HTR-8/SVneo (cell line): ENCODE measurements at places on chromosomes 3 and 15.

DNA sequence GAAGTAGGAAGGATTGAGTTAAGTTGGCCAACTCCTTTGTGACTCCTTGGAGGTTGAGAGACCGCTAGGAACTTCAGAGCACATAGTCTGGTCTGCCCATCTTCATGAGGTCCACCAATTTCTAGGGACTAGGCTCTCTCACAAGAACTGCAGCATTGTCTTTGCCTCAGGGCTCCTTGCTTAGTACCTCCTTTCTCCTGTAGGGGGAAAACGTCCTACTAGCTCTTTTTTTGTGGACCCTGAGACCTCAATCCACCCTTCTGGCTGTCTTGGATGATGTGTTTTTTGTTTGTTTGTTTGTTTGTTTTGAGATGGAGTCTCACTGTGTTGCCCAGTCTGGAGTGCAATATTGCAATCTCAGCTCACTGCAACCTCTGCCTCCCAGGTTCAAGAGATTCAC, 21.6 kb downstream of the REC114 start:
- DNase-seq, result peak; percentile 2

- DNase-seq, result no peak
Measured at GRCh38 chr15:70062321-70062956, 35.3 kb downstream of the TLE3 start.

DNA sequence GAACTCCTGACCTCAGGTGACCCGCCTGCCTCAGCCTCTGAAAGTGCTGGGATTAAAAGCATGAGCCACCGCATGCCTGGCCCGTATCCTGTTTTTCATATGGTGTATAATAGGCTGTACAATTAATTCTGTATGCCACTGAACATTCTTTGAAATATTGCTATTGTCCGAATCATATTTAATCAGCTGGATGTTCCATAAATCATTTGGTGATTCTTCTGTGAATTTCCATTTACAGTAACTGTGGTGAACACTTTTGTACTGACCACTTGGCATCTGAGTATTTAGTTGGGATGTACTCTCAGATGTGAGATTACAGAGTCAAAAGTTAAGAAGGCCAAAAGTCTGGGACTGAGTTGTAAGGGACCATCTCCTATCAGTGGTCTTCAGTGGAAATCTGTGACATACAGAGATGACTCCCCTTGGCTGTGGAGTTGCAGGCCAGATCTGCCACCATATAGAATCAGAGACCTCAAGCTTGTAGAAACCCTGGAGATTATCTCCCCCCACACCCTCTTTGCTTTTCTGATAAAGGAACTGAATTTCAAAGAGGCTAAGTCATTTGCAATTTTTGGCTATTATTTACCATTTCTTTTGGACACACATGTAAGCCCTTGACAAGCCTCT, 25.7 kb upstream of the DYNC1LI1 start:
- DNase-seq, result no peak

GRCh38 chr3:12918231-12918630, 76.9 kb upstream of the RPL32 start:
- DNase-seq, result no peak

GRCh38 chr3:194103983-194104751, 31.8 kb upstream of the HES1 start:
- no peak for DNase-seq

- DNase-seq, result no peak
Measured at GRCh38 chr3:108823227-108823626, 641 bp downstream of the TRAT1 start.

DNA sequence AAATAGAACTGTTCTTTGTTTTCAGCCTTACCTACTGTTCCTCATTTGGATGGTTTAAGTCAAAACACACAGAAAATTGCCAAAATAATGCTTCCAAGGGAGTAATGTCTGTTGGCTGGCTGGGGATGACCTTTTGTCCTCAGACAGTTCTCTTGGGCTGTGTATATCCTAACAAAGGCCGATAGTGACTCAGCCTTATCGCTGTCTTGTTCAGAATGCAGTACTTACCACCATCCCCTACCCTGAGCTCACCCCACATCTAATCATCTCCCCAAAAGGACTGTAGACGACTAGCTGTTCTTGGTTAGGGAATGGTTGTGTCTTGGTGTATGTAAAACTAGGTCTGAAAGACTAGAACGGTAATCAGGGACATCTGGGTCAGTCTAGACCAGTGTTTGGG, 35.0 kb downstream of the RAB11A start:
- no peak for DNase-seq

- no peak for DNase-seq
Measured at GRCh38 chr3:102141096-102141927, 292.0 kb downstream of the NFKBIZ start.

DNA sequence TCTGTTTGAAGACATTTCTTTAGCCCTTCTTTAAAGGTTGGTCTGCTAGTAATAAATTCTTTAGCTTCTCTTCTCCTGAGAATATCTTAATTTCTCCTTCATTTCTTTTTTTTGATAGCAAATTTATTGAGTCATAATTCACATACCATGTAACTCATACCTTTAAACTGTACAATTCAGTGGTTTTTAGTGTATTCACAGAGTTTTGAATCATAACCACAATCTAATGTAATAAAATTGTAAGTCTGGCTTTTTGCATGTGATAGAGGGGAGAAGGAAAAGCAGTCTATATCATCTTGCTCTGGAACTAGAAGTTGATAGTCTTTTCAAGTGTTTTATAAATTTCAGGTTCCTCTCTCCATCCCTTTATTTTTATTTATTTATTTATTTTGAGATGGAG, 81.3 kb downstream of the APBA2 start:
- no peak for DNase-seq

DNA sequence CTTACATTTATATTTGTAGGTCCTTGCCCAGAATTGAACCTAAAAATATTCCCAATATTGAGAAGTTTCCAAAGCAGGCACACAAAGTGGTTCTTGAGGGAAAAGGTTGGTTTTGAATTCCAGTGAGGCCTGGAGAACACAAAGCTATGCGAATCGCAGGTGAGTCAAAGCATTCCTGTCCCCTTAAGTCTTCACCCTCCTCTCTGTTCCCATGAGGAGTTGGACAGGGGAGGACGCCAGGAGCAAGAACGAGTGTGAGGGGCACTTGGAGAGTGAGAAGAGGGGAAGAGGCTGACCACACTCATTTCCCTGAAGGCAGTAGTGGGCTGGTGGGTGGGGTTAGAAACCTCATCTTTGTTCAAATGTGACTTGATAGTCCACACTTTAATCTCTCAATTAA, 185.8 kb upstream of the EOMES start:
- no peak for DNase-seq

GRCh38 chr3:148999806-149000205, 8.5 kb downstream of the GYG1 start:
- no peak for DNase-seq

GRCh38 chr3:135788146-135788545, 177.4 kb upstream of the PPP2R3A start:
- no peak for DNase-seq

DNA sequence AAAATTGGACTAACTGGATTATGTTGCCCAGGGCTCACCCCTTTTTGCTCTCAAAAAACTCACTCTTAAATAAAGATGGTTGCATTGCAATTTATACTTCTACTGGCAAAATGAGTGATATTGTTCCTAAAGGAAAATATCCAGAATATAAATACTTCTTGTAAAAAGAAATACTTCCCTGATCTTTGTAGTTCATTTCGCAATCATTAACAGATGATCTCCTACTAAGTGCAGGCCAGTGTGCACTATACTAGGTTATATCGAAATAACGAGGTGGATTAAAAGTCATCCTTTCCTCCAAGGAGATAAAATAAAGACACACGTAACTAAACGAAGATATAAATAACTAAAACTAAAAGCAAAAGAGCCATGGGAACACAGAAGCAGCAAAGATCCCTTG, 63.0 kb downstream of the MEX3B start:
- DNase-seq, result no peak

- no peak for DNase-seq
Measured at GRCh38 chr15:66815318-66815717, 113.3 kb downstream of the SMAD6 start.

DNA sequence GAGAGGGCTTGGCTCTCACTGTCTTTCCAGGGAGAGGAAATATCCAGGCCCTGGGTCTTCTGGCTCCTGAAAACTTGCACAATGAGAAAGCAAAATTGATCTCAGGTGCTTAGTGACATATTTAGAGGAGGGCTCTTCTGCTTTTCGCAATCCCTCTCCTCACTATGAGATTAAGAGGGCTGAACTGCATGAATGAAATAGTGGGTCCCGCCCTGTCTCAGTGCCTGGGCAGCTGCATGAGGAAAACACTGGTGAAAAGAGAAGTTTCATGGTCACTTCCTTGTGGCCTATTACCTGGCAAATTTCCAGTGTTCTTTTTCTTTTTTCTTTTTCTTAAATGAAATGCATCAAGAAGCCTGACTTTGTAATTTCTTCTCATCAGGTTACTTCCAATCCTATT, 73.5 kb downstream of the TRAK1 start:
- no peak for DNase-seq

- DNase-seq, result no peak
Measured at GRCh38 chr3:149832086-149832485, 19.1 kb downstream of the RNF13 start.

DNA sequence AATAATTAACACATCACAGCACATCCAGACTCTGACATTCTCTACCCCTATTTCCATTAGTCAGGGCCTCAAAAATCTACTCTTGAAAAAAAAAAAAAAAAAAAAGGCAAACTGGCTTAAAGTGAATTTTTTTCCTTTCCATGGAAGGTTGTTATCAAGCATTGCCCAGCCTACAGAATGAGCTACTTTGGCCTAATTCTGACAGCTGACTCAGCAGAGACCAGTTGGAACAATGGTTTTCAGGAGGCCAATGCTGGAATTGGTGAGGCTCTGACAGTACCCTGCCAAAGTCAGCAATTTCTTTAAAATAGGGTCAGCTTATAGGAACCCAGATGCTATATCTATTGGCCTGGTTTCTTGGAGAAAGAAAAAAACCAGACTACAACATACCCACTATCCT, 454.7 kb downstream of the MAGI1 start:
- DNase-seq, result no peak

DNA sequence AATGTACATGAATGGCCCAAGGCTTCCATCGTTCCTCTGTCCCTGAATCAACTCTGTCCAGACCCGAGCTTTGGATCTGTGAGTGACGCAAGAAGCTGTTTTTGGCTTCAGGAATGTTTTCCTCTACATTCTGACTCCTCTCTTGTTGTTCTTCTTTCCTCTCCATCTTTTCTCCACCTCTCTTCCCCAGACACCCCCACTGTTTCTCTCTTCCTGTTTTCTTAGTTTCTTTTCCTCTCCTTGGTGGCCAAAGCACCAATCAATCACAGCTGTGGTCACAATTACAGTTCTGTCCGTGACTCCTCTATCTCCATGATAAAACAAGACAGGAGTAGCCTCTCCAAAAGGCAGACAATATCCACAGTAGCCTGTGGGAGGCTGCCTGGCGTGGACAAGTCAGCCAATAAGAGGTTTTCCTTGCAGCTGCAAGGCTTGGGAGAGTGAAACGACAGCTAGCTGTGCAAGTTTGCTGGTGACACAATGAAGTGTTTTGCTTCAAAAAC, 4.9 kb upstream of the TMEM212 start:
- no peak for DNase-seq

DNA sequence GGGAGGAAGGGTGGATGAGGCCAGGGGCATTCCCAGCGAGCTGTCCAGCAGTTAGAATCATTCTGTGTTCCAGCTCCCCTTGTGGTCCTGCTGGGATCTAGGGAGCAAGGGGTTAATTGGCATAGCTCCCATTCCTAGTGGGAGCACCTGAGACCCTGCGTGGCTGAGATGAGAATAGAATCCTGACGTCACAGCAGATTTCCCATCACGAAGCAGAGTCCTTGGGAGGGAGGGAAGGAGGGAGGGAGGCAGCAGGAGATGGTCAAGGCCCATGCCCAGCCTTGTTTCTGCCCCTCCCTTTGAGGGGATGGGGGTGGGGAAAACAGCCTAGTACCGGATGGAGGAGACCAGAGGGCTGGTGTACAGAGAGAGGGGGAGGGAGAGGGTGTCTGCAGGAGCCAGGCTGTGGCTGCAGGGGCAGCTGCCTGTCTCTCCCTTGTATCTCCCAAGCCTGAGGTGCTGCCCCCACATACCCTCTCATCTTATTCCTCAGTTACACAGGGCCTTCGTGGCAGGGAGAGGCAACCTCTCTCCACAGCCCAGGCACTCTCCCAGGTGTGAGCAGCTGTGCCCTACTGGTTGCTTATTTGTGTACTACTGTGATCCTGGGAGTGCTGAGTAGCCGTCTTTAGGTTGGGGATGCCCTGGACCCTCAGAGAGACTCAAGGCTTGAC, 5.4 kb downstream of the TYRO3 start:
- DNase-seq, result no peak

DNA sequence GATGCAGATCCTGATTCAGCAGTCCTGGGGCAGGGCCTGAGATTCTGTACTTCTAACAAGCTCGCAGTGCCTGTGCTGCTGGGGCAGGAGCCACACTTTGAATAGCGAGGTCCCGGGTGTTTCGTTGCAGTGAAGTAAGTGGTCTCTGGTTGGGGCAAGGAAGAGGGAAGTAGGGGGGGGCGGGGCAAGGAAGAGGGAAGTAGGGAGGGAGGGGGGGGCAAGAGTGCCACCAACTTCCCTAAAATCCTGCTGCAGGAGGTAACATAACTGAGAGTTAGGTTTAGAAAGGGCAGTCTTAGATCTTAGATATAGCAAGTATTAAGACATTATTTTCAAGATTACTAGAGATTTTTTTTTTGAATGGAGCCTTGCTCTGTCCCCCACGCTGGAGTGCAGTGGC, 35.5 kb downstream of the CRTAP start:
- no peak for DNase-seq
